T-cell (primary cell): ENCODE measurements at places on chromosomes 7 and 10. TPM values are rescaled to one million over a fixed set of nuclear protein-coding genes. Genes with fewer than 3 reads are reported as not detected.
A peak's percentile ranks its signal among the peaks of the same experiment; 100 is the strongest.

DNA sequence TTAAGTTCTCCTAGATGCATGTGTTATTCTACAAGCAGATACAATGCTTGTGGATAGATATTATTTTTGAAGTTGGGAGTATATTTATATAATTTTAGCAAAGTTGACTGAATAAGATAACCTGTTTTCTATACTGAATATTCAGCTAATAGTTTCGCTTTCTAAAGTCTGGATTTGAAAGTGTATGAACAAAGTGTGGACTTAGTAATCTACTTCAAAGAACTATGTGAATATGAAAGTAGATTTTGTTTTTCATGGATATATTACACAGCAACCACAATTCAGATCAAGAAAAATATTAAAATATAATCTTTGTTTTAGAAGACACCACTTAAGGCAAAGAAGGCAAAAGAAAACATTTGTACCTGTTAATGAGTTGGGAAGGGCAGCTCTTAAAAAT, 78.8 kb downstream of the ZEB1 start:
- no peak for DNase-seq
- no peak overlapping the region for H3K4me3 ChIP-seq
- H3K4me1 ChIP-seq: peaks cover 3% of the 10 kb centered on the region
- H3K36me3 ChIP-seq: no peaks in the 10 kb centered on the region
- H3K27ac ChIP-seq: no peak overlapping the region

DNA sequence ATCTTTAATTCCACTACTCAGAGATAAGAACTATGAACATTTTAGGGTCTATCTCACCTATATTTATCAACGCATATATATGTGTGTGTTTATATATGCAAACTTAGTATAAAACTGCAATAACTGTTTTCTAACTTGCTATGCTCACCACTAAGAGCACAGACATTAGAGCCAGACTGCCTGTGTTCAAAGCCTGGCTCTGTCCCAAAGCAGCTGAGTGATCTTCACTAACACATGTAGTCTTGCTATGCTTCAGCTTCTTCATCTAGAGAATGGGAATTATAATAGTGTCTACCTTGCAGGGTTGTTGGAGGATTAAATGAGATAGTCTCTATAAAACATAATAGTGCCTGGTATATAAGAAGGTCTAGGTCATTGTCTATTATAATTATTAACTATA, 165.5 kb downstream of the MAGI2 start:
- no peak overlapping the region for H3K4me3 ChIP-seq
- H3K36me3 ChIP-seq: no peaks in the 10 kb centered on the region
- no peaks in the 10 kb centered on the region for H3K4me1 ChIP-seq
- DNase-seq: no peak
- H3K27ac ChIP-seq: no peak overlapping the region

- H3K27ac ChIP-seq: no peak overlapping the region
- no peak overlapping the region for H3K4me3 ChIP-seq
- H3K4me1 ChIP-seq: no peaks in the 10 kb centered on the region
Observed at GRCh38 chr10:97025613-97026242, 160.0 kb downstream of the SLIT1 start.

Gene HMX3
- 0.33 TPM for total RNA-seq

GRCh38 chr10:112589081-112589480, 142.1 kb downstream of the VTI1A start:
- no peaks in the 10 kb centered on the region for H3K27me3 ChIP-seq
- no peak overlapping the region for H3K4me3 ChIP-seq
- DNase-seq: no peak
- no peaks in the 10 kb centered on the region for H3K36me3 ChIP-seq

- no peak for DNase-seq
- no peak overlapping the region for H3K4me3 ChIP-seq
- no peaks in the 10 kb centered on the region for H3K27me3 ChIP-seq
- H3K4me1 ChIP-seq: no peaks in the 10 kb centered on the region
- no peaks in the 10 kb centered on the region for H3K36me3 ChIP-seq
- no peak overlapping the region for H3K27ac ChIP-seq
Observed at GRCh38 chr7:116998567-116999175, 45.4 kb downstream of the ST7 start.

Gene GPR26
- total RNA-seq: not detected

GRCh38 chr7:158576050-158576762, 11.4 kb downstream of the PTPRN2 start:
- H3K36me3 ChIP-seq: no peaks in the 10 kb centered on the region
- no peak overlapping the region for H3K4me3 ChIP-seq
- H3K27me3 ChIP-seq: peaks cover 2% of the 10 kb centered on the region
- no peak for DNase-seq
- H3K27ac ChIP-seq: no peak overlapping the region
- H3K4me1 ChIP-seq: no peaks in the 10 kb centered on the region

Gene SEMA4G
- 2.2 TPM for total RNA-seq

GRCh38 chr10:119221666-119222065, 14.3 kb downstream of the GRK5 start:
- H3K27ac ChIP-seq: no peak overlapping the region
- H3K36me3 ChIP-seq: no peaks in the 10 kb centered on the region
- DNase-seq: no peak
- no peak overlapping the region for H3K4me3 ChIP-seq

GRCh38 chr10:132583456-132583855, 45.9 kb downstream of the INPP5A start:
- H3K36me3 ChIP-seq: no peaks in the 10 kb centered on the region
- no peak overlapping the region for H3K27ac ChIP-seq
- no peaks in the 10 kb centered on the region for H3K4me1 ChIP-seq
- no peaks in the 10 kb centered on the region for H3K27me3 ChIP-seq
- H3K4me3 ChIP-seq: no peak overlapping the region
- DNase-seq: no peak

Gene VWC2
- total RNA-seq: not detected

DNA sequence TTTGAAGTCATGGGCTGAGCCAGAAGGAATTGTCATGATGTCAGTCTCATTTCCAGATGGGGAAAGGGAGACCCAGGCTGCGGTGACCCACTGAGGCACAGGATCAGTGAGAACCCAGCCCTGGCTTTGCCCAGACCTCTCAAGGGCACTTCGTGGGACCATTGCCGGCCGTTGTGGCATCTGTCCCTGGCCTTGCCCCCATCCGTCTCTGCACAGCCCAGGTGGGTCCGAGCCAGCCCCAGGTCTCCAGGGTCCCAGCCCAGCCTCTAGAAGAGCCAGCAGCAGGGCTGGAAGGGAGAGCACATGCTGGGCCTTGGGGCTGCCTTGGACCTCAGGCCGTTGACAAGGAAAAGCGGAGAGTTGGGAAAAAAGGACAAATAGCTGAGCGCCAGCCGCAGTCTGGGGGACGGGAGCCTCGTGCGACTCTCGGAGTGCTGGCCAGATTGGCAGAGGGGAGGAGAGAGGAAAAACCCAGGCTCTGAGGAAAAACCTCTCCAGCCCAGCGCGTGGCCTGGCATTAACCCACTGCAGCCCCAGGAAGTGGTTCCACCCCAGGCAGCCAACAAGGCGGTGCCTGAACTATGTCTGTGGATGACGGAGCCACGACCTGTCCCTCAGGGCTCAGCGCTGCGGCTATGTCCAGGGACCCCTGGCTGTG, 30.2 kb downstream of the GRIFIN start:
- H3K4me1 ChIP-seq: peaks cover 8% of the 10 kb centered on the region
- H3K4me3 ChIP-seq: no peak overlapping the region
- H3K27ac ChIP-seq: no peak overlapping the region
- no peaks in the 10 kb centered on the region for H3K27me3 ChIP-seq
- no peaks in the 10 kb centered on the region for H3K36me3 ChIP-seq
- no peak for DNase-seq

DNA sequence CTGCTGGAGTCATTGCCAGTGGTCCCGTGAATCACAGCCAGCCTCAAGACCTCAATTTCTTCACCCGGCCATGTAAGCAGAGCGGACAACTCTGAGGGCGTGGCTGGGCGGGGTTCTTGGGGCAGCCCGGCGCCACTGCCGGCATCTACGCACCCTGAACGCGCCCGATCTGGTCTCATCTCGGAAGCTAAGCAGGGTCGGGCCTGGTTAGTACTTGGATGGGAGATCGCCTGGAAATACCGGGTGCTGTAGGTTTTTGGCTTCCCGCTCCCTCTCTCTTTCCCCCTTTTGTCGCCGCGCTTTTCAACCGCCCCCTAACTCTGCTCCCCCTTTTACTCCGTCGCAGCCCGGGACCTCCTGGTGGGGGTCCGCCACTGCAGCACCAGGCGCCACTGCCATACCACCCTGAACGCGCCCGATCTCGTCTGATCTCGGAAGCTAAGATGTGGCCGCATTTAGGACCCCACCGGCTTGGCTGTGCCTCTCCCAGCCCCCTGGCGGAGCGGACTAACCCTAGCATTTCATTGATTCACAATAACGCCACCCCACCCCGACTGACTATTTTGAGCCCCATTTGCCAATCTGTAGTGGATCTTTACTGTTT, 25.3 kb downstream of the GARIN1A start:
- H3K27me3 ChIP-seq: peaks cover 53% of the 10 kb centered on the region
- peak overlapping the region; percentile 10 for H3K4me3 ChIP-seq
- no peak overlapping the region for H3K27ac ChIP-seq
- no peaks in the 10 kb centered on the region for H3K36me3 ChIP-seq
- DNase-seq: peak; percentile 25
